ENCODE measurements at places on chromosomes 2 and 18.

DNA sequence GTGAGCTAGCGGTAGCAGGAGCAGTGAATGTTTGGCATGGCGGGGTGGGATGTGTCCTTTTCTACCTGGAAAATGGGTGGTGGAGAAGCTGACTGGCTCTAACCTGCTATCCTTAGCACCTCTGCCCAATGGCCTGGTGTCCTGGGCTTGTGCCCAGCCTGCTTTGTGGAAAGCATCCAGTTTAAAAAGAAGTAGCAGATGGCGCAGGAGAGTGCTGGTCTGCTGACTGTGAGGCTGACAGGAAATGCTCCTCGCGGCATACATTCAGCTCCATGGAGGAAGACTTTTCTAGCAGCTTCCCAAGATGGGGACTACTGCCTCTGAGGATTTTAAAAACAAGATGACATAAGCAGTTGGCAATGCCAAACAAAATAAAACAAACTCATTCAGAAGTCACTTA is 56.2 kb upstream of the LYPD6B start:
- DNase-seq = no peak

GRCh38 chr18:46071653-46072375 is at the start of gene PSTPIP2:
Gene PSTPIP2, minus strand, starts transcription at chr18:46072260. Its CDS starts 72 bp downstream, at chr18:46072188.
- peak; percentile 68 for DNase-seq

- DNase-seq = no peak
These were observed 8.3 kb downstream of the DLX1 start for GRCh38 chr2:172093416-172094293.

DNA sequence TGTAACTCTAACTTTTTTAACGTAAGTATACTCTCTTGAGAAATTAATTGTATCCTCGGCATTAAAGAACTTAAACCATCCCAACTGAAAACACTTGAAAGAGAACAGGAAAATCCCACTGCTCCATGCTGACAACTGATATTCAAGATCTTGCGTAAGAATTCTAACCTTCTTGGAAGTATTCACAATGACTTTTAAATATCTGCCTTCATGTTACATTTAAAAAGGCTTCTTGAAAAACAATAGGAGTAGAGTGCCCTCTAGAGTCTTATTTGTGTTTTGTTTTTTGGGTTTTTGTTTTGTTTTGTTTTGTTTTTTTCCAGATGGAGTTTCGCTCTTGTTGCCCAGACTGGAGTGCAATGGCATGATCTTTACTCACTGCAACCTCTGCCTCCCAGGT is 65.4 kb upstream of the DNAJC10 start:
- DNase-seq = no peak

GRCh38 chr2:156064540-156064939 is 268.0 kb downstream of the NR4A2 start:
- DNase-seq = no peak

GRCh38 chr2:99776206-99776905 is 286.5 kb upstream of the REV1 start:
- DNase-seq = no peak

DNA sequence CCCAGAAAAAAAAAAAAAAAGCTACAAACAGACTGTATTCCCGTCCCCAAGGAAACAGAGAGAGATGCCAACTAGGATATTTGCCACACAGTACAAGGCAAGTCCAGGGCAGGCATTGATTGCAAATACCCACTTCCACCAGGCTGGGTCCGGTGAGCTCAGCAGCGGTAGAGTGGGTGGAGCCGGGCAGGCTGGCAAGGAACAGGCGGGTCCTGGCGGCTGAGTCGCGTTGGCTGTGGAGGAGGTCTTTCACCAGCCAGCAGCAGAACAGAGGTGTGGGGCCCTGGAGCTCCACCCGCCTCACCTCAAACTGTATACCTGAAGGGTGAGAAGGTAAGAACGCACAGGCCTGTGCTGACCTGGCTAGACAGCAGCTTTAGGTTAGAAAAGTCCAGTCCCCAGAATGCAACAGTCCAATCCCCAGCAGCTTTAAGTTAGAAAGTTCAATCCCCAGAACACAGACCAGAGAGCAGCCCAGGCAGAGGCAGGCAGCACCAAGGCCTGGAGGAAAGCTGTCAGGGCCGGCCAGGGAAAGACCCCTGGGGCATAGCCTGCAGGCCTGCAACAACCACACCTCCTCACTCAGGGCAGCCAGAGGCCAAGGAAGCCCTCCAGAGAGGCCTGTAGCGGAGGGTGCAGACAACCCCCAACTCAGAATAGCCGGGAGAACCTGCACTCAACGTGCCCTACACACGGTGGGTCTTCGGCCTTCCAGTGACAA is 21.9 kb upstream of the MTERF4 start:
- no peak for DNase-seq

DNA sequence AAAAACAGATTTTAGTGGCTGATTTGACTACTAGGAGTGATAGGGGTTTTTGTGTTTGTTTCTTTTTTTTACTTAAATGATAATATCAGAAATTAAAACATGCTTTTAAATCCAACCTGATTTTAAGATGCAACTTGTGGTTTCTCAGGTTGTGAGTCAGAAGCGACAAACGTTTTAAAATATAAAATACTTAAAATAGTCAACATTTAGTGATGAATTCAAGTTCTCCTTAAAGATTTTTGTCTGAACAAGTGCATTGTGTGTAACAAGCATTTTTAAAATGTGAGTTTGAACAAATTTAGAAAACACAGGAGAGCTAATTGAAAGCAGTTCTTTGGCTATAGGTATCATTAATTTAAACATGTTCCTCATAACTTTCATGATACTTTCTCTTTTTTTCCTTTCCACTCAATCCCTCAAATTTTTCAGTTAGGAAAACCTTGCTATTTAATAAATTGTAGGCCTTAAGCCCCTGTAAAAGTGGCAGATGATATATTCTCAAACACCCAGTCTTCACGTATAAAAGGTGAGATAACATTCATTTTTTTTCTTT is 3.6 kb downstream of the TBR1 start:
- DNase-seq = no peak

- no peak for DNase-seq
These were observed 460.4 kb upstream of the ZNF804A start for GRCh38 chr2:184137955-184138354.

GRCh38 chr2:66696886-66697285 is 262.0 kb downstream of the MEIS1 start:
- DNase-seq = no peak

GRCh38 chr2:128980475-128980874 is 661.8 kb upstream of the HS6ST1 start:
- no peak for DNase-seq

- DNase-seq = no peak
These were observed 15.6 kb upstream of the LAMA1 start for GRCh38 chr18:7133181-7133580.

DNA sequence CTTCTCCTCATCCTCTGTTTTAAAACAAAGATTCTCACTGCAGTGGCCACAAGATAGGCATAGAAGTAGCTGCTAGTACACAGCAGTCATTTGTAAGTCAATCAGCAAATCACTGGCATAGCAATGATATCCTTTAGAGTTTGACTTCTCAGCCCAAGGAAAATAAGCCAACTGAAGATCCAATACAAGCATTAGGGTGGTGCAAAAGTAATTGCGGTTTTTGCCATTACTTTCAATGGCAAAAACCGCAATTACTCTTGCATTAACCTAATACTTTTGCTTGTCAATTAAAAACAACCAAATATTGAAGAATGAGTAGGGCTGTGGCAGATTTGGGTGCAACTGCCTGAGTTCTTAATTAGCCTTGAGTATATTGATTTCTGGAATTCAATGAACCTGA is 2.8 kb downstream of the G6PC2 start:
- DNase-seq = no peak

DNA sequence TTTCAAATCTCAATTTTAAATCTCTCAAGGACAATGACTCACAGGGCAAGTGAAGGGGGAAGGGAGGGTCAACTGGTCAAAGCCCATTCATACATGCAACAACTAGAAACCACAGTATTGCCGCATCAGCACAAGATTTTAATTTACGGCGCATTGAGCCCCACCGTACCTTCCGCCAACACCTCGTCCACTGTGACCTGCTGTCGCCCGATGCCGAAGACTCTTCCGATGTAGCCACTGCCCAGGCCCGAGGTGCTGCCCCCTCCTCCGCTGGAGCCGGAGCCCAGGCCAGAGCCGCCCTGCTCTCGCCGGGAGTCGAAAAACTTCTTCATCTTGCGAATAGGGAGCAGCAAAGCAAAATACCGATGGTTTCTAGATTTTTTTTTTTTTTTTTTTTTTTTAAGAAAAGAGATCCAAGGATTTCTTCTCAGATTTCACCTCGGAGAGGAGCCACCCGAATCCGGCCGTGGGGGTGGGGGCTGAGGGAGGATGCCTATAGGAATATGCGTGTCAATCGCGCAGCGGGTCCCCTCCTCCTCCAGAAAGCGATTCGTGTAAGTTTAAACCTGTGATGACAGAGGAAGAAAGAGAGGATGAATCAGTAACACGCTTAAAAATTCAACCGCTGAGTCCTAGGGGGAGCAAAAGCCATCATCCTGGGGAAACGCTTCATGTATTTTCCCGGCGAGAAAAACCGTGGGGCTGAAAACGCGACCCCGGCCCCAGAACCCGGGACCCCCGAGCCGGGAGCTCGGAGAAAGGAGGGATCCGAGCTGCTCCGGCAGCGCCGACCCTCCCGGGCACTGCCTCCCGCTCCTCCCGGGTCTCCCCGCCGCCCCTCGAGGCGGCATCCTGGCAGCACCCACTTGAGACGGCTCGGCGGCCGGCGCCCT is 584 bp downstream of the AAK1 start:
- peak; percentile 65 for DNase-seq

DNA sequence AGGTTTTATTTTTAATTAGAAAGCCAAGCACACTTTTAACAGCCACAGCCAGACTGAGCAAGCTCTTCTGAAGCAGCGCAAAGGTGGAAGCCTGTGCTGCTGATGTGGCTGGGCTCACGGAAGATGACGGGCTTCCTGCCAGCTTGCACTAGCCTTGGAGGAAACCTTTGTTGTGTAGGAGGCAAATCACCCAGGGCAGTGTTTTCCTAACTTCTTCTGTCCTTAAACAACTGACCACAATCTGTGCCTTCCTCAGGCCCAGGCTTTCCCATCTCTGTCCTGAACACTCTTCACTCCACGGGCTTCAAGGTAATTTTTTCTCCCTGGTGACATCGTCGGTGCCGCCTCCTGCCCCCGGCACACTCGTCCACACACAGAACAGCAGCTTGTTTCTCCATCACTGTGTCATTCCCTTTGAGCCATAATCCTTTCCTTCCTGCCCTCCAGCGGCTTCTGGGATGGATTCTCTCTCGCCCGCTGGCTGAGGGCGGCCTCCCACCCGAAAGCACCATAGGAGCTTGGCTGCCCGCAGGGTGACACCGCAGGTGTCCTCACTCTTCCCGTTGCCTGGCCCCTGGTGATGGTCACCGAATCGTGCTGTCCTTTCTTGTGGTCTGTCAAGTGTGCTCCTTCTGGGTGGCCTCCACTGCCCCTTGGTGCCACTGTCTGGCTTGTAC is 31.1 kb upstream of the INHBB start:
- DNase-seq = no peak

DNA sequence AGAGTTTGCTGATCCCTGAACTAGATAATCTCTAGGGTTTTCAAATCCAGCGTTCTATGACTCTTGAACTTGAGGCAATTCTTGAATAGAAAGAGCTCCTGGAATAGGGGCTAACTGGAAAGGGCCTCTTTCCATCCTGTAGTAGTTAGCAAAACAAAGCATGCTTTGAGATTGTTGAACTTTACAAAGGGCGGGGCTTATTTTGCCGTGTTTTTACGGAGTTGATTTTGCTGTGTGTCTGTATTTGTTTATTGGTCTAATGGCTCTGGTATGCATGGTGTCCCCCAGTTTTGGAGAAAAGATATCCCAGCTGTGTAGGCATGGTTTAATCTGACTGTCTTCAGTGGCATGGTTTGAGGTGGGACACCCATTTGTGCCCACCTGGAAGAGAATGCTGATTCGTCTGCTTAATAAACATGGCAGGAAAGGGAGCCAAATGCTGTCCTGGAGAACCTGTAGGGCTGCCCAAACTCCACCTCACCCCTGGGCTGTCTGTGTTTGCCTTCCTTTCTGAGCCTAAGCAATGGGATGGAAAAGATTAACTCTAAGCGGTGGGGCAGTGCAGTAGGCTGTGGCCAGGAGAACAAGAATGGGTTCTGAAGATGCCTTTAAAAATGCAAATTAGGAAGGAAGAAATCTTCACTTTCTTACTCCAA is 74.1 kb upstream of the FOSL2 start:
- DNase-seq = no peak

All from colonic mucosa (tissue), 4 donors.